ENCODE measurements at places on chromosomes 3 and 15.

GRCh38 chr3:192904632-192905289 lies 12.9 kb downstream of the MB21D2 start:
- DNase-seq, result no peak

- DNase-seq, result no peak
These were observed 425.4 kb downstream of the PLOD2 start for GRCh38 chr3:145735631-145736030.

DNA sequence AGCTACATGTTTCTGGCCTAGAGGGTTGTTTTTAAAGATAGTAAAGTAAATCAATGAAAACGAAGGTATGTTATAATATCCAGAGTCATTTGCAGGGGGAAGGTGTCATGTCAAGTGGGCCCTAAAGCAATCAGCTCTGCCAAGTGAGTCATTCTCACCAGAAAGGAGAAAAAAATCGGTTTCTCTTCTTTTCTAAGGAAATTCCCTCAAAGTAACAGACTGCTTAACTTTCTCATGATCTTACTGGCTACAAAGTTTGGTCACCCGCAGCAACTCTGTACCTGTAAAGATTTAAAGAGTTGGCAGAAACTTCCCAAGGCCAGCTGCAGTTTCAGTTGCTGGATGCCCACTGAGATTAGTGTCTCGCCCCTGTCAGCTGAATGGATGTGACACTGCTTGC lies 5.5 kb upstream of the FSIP1 start:
- no peak for DNase-seq

DNA sequence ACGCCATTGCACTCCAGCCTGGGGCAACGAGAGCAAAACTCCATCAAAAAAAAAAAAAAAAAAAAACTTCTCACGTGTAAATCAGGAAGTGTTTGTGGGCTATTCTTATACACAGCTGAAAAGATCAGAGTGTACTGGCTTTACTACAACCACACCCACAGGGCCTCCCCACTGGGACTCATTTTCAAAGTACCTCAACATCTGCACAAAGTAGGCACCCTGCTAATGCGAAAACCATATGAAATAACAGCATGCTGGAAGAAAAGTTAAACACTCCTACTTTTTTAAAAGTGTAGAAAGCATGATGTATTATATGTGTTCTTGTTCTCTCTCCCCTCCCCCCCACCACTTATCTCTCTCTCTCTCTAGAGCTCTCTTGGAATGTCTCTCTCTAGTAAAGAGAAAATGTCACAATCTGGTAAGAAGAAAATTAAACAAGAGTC lies 11.1 kb downstream of the UACA start:
- no peak for DNase-seq

DNA sequence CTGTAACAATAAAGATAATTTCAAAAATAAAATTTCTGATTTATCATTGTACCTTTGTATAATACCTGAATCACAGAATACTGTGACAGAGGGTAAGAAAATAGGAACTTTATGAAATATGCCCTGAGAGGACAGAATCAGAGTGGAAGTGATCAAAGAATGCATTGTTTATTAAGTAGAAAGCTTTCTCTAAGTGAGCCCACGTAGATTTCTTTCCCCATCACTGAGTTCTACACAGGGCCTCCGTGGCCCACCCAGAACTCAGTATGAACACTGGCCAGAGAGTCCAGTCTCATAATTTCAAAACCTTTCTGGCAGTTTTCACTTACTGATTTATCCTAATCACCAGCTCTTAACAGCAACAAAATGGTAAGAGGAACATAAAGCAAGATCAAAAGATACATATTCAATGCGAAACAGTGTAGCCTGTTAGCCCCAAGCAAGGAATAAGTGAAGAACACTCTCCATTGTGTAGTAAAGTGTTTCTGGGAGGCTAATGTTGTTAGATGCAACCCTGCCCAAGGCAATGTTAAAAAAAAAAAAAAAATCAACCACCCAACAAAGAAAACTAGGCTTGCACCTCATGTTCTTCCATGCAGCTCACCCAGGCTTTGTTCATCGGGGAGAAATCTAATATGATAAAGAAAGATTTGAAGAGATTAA lies 341.3 kb downstream of the LSAMP start:
- DNase-seq, result no peak

GRCh38 chr3:41202834-41203345 lies 3.6 kb downstream of the CTNNB1 start:
- DNase-seq, result no peak

DNA sequence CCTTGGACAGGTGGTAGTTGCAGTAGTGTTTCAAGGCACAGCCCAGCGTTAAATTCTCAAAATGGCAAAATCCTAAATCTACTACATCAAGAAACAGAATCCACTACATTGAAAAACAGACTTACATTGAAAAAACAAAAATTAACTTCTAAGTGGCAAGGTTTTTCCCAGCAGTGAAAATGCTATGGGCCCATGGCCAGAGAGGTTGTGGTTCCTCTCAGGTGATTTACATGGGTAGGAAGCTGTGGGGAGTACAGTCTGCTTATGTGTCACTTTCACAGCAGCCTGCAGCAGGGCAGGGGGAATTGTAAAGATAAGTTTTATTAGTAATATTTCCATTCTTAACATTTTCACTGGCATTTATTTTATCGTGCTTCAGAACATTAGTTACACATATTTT lies 24.9 kb downstream of the TTC14 start:
- DNase-seq, result no peak

- no peak for DNase-seq
These were observed 631.5 kb downstream of the PYDC2 start for GRCh38 chr3:192092388-192093005.

Data from activated naive CD8-positive, alpha-beta T cell treated with anti-CD3 and anti-CD28 coated beads, Interleukin-2, amount 50 U/mL, for 24 hours (primary cell).